M059J (cell line): ENCODE measurements at places on chromosomes 2 and 18.

- peak; percentile 91 for DNase-seq
Observed at GRCh38 chr2:23381084-23381483, 3.9 kb upstream of the KLHL29 start.

GRCh38 chr2:37324536-37324785, 172 bp downstream of the PRKD3 start:
- peak; percentile 72 for DNase-seq

DNA sequence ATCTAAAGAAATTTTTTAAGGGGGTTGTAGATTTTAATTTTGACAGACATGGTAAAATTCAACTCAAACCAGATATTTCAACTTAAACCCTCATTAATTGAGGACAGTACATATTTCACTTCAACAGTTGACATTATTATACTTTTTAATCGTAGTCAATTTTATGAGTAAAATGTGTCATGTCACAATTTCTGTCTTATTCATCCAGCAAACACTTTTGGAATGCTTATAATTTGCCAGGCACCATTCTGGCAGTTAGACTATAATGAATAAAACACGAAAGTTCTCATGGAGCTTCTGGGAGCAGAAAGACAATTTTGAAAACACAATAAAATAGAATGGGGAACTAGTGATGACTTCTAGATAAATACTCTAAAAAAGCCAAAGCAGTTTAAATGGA, 1094.8 kb downstream of the SUCLG1 start:
- DNase-seq: peak; percentile 30

GRCh38 chr2:11866358-11867335, 120.2 kb downstream of the LPIN1 start:
- no peak for DNase-seq
